Heart left ventricle (tissue), 16 donors: ENCODE measurements at places on chromosomes 11 and 22. TPM values are rescaled to one million over a fixed set of nuclear protein-coding genes. Genes with fewer than 3 reads are reported as not detected.

Gene POTEH
- total RNA-seq = not detected

Gene MPZL3
- 1.5 TPM for total RNA-seq

Gene SLC43A1
- 12.3 TPM for total RNA-seq

Gene RAPSN
- 4.2 TPM for total RNA-seq

Gene VSIG10L2
- not detected for total RNA-seq

Gene C11orf21
- total RNA-seq = 30.1 TPM
